ENCODE measurements at places on chromosomes 11 and 22.

DNA sequence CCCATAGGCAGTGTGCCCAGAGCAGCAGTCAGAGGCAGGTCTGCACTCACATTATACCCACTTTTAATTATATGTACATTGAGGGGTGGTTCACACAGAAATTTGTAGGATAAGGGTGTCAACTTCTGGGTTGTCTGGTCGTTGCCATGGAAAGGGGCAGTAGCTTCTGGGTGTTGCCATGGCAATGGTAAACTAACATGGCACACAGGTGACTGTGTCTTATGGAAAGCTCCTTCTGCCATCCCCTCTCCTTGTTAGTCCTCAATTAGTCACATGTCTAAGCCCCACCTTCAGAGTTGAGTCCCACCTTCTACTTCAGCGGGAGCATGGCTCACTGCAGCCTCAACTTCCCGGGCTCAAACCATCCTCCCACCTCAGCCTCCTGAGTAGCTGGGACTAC is 56.3 kb upstream of the ATXN10 start:
- no peak for DNase-seq

DNA sequence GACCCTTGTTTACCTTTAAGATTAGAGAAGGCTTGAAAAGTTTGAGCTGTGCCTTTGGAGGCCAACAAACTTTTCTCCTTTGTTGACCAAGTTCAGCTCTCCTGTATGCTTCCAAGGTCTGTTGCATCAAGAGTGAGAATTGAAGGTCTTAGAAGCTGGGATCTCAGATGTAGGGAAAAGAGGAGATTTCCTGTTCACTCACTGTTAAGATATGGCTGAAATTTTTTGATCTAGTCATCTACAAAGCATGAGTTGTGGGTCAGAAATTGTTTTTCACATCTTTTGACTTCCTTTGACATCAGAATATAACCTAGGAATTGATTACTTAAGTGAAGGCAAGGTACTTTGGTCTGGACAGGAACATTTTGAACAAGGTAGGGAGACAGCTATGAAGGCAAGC is 12.1 kb downstream of the OR51B4 start:
- no peak for DNase-seq

DNA sequence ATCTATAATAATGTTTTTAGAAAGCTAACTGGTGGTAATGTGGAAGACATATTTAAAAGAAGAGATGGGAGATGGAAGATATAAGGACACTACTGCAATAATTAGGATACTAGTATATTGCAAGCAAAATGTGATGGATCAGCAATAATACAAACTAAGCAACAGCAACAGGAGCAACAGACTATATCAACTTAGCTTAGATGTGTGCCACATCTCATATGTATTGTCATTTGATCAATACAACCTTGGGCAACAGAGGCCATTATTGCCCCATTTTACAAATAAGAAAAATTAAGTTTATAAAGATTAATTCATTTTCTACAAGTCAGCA is 4.2 kb downstream of the FCHSD2 start:
- DNase-seq: no peak

DNA sequence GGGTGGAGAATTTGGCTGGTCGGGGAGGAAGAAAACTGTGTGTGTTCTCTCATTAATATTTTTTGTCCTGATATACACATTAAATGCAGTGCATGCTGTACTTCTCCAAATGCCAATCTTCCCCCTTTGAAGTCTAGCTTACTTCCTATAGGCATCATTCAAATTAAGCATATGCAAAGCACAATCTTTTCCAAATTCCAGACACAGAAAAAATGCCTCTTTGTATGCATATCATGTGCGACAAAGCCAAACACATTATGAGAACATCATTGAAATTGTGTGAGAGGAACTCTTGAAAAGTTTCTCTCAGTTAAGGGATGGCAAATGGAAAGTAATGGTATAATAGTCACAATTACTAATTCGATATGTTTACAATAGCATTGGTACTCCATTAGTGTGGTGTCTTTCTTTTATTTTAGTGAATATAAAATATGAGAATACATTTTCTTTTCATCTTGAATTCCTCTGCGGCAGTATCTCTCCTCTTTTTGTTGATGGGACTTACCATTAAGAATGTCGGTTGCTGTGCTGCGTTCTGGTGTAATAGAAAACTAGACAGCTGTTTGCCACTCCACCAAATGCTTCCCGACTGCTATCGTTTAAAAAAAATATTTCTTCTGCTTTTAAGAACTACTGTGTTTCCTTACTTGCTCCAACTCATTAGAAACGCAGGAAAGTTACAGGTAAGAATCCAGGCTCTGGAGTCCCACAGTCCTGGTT is 19.3 kb upstream of the NRIP3 start:
- no peak for DNase-seq

- no peak for DNase-seq
Observed at GRCh38 chr22:19176732-19177131, 1.8 kb downstream of the SLC25A1 start.

DNA sequence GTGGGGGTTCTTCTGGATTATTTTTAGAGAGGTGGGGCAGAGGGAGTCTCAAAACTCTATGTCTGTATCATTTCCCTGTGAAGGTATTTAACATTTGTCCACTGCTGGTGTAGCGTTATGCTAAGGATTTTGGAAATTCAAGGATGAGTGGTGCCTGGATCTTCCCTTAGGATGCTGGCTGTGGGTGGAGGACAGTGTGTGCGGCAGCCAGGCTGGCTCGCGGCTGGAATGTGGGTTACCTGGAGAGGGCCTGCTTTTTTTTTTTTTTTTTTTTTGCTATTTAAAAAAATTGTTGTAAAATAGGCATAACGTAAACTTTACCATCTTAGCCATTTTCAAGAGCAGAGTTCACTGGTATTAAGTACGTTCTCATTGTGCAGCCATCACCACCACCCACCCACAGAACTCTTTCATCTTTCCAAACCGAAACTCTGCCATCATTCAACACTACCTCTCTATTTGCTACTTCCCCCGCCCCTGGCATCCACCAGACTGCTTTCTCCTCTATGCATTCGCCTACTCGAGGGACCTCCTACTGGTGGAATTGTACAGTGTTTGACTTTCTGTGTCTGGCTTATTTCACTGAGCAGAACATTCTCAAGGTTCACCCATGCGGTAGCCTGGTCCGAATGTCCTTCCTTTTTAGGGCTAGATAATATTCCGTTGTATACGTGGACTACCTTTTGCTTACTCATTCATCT is 67.1 kb downstream of the PARVB start:
- DNase-seq: no peak

DNA sequence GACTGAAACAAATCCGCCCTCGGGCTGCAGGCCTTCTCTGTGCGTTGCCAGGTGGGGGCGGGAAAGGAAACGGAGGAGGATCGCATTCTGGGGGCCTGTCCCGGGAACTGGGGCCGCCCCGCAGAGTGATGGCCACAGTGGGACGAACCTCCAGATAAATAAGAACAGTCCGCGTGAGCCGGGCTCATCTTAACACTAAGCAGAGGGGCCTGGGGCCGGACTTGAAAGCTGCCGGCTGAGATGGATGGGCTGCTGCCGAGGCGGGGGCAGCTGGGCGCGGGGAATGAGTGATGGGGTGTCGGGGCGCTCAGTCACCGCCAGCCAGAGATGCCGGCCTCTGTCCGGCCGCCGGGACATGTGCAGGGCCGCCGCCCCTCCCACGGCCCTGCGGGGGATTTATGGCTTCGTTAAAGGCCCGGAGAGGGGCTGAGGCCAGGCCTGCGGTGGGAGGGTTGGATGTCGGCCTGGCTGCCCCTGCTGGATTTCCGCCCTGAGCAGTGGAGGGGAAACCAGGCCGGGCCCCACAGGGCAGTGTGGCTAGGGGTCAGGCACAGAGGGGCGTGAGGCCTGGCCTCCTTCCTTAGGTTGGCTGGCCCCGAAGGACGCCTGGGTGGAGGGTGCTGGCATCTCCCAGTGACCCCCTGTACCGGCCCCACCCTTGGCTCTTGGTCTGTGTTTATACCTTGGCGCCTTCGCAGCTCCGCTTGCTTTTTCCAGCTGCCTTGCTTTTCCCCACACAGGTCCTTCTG is 45.3 kb upstream of the CD82 start:
- no peak for DNase-seq
